ENCODE measurements at places on chromosomes 12 and 14.

DNA sequence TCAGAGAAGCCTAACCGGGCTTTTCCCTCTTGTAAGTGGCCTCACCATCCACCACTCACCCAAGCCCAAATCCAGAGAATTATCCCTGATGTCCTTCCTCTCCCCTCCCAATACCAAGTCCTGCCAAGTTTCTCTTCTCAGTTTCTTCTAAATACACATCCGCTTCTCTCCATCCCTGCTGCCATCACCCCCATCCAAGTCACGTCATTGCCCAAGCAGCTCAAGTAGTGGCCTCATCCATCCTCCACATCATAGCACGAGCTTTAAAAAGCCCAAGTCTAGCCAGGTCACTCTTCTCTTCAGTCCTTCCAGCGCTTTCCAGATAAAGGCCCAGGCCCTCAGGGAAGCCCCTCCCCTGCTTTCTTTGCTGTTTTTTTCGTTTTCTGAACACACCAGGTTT lies 25.4 kb downstream of the IL31 start:
- no peak for DNase-seq

DNA sequence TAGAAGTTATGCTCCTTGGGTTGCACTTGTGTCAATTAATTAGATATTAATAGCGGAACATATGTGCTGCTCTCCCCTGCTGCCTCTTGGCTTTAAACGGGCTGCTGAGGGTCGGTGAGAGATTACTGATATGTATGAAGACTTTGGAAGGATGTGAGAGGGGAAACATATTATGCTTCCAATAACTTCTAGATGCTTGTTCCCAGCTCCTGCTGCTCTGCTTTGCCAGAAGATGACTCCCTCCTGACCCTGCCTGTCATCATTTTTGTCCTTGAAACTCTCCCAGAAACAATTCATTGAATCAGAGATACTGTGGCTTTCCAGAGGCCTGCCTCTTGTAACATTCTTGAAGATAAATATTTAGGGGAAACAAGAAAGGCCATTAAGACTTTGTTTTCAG lies 300.1 kb upstream of the STXBP6 start:
- no peak for DNase-seq

DNA sequence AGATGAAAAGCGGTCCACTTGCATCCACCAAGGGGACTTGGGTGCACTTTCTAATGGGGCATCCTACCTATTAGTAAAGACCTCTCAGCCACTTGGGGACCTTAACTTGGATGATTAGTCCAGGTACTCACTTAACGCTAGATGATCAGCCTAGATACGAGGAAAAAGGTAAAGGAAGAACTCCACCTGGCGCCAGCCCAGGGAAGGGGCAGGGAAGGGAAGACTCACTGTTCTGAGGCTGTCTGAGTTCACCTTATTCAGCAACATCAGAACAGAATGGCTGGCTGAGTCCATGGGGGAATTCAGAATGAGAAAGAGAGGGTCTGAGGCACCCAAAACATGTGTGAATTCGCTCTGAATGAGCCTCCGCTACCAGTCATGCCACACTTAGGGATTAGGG lies 7.1 kb downstream of the IL22 start:
- no peak for DNase-seq

GRCh38 chr14:77088645-77089044 lies 9.4 kb upstream of the CIPC start:
- DNase-seq, result no peak

GRCh38 chr12:68573406-68573805 lies 37.3 kb upstream of the RAP1B start:
- DNase-seq, result no peak

DNA sequence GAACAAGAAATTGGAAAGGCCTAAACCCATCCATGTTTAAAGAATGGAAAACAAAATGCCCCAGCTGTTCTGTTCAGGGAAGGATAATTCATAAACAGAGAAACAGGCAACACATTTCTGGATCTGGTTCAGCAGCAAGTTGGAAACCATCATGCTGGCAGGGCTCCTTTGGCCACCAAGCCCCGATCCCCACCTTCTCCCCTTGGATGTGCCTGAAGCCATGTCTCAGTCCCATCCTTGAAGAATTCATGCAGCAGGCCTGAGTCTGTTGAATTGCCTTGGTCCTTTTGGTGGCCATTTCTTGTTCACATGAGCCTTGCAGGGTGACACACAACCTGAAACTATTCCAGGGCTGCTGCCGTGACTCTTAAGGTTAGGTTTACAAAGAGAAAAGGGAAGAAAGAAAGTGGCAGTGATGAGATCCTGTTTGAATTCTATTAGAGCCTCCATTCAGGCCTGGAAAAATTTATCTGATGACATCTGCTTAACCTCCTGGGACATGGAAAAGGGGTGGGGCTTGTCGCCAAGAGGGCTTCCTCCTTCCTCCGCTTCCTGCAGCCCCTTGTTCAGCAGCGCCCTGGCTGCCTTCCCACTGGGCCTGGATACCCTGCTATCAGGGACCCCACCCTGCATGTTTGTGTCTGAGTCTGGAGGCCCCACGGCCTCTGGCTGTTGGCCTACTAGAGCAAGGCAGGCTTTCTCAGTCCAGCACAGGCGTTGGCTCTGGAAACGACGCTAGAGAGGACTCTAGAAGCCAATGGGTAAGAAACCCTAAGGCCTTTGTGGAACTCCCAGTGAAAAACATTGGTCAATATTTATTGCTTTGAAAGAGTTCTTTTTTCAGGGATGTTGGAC lies 341.9 kb downstream of the C12orf75 start:
- DNase-seq, result no peak

GRCh38 chr12:67460388-67460787 lies 188.2 kb upstream of the DYRK2 start:
- DNase-seq, result no peak

- no peak for DNase-seq
Measured at GRCh38 chr14:66965831-66966230, 223.4 kb upstream of the GARIN2 start.

DNA sequence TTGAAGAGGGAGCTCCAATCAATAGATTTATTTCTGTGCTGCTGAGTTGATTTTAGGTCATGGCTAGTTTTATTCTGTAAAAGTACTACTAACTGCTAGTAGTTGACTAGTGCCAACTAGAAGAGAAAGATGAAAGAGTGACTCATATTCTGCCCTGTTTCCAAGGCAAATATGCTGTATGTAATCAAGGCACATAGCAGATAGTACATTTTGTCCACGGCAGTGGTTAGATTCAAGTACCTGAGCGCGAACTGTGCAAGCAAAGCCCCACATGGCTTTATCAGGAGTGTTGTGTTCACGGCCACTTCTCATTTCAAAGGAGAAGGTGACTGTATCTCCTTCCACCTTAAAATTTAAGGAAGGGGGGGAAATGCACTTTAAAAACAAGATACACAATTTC lies 126.8 kb downstream of the TRAFD1 start:
- no peak for DNase-seq

GRCh38 chr12:26119391-26119989 lies 5.3 kb downstream of the BHLHE41 start:
- DNase-seq, result no peak

- DNase-seq, result no peak
Measured at GRCh38 chr12:19688532-19688931, 249.2 kb downstream of the AEBP2 start.

DNA sequence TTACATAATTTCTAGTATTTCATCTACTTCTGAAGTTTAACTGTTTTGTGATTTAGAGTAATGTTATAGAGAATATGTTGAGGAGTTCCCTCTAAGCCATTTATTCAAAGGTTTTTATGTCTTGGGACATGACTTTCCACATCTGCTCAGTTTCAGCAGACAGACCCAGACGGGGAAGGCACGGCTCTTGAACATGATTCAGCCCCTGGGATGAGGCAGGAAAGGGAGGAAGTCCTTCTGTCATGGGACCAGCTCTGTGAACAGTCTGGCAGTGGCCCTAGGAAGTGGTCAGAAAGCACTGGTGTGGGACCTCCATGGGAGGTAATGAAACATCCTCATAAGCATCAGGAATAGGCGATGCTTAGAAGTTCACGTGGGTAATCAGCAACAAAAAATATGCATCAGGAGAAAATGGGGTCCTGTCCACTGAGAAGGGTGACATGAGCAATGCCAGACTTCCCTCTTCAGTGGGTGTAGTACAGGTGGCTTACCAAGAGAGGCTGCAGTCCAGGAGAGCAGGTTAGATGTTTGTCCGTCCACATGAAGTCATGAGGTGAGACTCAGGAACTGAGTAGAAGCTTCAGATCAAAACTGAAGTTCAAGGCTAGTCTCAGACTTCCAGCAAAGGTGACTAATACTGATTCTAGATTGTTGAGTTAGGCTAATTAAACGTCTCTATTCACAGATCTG lies 248.5 kb downstream of the IPO8 start:
- no peak for DNase-seq

- no peak for DNase-seq
Measured at GRCh38 chr14:76701981-76702380, 59.3 kb upstream of the VASH1 start.

- no peak for DNase-seq
Measured at GRCh38 chr12:57221169-57221917, 4.7 kb downstream of the NXPH4 start.

DNA sequence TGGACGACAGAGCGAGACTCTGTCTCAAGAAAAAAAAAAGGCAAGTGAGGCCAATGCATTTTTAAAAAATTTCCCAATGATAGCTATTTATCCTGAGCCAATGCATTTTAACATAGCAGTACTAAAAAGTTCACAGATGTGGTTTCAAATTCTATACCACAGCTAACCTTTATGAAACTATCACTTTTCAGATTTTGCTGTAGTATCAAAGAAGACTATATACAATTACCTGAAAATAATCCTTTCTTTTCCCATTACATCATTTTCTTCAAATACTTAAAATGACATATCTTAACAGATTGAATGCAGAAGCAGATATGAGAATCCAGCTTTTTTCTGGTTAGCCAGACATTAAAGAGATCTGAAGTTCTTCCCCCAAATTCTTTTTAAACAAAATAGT lies 13.2 kb downstream of the ATF7 start:
- DNase-seq, result no peak

DNA sequence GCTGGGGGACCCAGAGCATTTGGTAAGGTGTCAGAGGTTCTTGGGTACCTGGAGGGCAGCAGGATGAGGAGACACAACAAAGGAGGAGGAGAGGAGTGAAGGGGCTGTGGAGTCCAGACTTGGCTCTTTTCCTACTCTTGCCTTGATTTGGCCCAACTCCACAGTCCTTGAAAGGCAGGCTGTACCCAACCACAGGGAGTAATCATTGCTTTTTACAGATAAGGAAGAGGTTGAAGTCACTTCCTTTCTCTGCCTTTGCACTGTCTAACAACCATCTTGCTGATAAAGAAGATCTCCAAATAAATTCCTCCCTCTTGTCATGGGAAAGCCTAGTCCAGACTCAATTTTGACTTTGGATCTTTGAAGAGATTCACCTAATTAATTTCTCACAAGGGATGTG lies 226.8 kb upstream of the HMGA2 start:
- no peak for DNase-seq

- no peak for DNase-seq
Measured at GRCh38 chr12:51403159-51403558, 12.0 kb upstream of the GALNT6 start.

DNA sequence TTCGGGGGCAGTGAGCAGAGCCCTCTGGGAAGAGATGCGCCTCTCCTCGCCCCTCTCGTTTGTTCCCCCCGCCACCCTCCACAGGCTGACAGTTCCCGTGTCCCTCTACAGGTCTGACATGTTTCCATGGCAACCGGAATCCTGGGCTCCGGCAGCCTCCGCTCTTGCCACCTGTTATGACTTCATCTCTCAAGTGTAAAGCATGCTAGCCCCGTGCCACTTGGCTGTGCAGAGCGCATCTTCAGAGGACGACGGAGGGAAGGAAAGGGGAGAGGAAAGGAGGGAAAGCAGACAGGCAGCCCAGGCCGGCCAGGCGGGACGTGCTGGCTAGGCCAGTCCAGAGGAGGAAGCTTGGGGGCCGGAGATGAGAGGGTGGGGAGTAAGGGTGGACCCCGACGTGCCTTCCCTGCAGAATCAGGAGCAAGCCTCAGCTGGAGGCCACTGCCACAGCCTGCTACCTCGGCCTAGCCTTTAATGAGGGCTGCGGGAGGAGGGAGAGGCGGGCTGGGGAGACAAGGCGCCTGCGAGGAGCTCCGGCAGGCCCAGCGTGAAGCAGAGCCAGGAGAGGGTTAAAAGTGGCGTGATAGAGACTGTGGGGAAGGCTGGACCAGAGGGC lies 214.3 kb downstream of the DPF3 start:
- DNase-seq, result no peak

- DNase-seq, result no peak
Measured at GRCh38 chr12:58189030-58189429, 247.7 kb downstream of the ATP23 start.

DNA sequence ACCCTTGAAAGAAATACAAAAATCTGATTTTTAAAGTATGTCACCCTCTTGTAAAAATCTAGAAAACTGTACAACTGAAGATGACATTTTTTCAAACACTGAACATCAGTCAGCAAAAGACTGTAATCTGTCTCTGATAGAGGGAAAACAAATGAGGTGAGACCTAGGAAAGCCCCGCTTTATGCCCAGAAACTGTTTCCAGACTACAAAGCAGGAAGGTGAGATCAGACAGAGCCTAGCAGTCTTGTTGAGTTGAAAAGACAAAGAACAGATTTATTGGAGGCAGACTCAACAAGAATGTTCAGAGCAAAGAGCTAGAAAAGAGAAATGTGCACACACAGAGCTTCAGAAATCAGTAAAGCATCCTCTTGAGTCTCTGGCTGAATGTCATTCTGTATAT lies 873.6 kb downstream of the LRFN5 start:
- DNase-seq, result no peak

GRCh38 chr12:51717326-51717925 lies 126.4 kb downstream of the SCN8A start:
- no peak for DNase-seq

DNA sequence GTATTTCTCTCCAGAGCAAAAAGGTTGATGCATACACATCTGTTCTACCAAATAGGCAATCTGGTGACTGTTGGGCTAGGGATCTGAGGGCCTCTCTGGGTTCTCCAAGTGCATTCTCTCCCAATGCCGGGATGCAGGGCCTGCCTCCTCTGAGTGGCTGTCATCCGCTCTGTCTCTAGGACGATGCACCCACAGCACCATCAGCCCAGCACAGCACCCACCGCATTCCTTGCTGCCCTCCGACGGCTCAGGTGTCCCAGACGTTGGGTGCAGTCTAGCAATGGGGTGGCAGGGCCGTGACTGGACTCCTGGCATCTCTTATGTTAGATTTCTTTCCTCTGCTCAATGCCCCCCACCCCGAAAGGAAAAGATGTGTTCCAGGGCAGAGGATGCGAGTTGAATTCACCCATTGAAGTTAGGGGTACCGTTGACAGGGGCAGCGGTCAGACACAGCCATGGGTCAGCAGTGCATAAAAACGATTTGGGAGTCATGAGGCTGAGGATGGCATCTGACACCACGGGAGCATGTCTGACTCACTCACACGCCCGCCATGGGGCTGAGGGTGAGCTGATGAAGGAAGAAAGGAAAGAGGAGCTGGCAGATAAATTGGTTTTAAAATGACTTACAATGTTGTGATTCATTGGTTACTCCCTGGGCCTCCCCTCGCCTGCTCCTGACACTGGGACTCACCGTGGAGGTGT lies 93.2 kb upstream of the C14orf180 start:
- no peak for DNase-seq

DNA sequence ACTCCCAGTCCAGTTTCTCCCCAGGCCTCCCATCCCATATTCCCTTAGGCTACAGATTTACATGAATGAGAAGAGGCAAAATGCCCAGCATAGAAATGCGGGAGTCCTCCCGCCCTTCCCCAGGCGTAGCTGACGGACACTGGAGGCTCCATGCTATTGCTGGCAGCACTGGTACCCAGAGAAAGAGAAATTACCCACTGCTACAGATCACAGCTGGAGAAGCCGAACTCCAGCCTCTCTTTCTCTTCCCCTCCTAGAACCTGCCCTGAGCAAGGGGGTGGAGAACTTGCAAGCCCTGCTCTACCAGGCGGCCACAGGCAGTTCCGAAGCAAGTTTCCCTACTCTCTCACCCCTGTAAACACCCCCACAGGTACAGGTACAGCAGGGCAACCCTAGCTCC lies 3.6 kb downstream of the LTBR start:
- DNase-seq, result no peak

Data from stimulated activated CD8-positive, alpha-beta memory T cell treated with anti-CD3 and anti-CD28 coated beads, Interleukin-2, amount 100 ng/mL, for 1 hour (primary cell).